ENCODE measurements at places on chromosomes 6 and 20.

DNA sequence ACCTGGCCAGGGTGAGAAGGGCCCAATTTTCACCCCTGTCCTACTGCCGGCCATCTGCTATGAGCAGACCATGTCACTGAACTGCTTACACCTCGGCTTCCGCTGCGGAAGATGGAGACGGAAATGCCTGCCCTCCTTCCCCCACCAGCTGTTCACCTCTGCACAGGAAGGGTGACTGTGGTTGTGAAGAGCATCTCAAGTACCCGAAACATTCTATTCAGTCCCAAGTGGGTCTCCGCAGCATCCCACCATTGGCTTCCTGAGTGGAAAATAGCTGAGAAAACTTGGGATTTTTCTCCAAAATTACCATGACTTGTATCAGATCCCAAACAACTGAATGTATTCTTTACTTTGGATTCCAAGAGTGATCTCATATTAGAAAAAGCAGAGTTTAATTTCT lies 16.1 kb downstream of the DOK5 start:
- DNase-seq, result no peak

- no peak for DNase-seq
Measured at GRCh38 chr6:106360989-106361430, 493 bp downstream of the CRYBG1 start.

GRCh38 chr6:148650941-148651505 lies 95.8 kb upstream of the UST start:
- DNase-seq, result no peak

DNA sequence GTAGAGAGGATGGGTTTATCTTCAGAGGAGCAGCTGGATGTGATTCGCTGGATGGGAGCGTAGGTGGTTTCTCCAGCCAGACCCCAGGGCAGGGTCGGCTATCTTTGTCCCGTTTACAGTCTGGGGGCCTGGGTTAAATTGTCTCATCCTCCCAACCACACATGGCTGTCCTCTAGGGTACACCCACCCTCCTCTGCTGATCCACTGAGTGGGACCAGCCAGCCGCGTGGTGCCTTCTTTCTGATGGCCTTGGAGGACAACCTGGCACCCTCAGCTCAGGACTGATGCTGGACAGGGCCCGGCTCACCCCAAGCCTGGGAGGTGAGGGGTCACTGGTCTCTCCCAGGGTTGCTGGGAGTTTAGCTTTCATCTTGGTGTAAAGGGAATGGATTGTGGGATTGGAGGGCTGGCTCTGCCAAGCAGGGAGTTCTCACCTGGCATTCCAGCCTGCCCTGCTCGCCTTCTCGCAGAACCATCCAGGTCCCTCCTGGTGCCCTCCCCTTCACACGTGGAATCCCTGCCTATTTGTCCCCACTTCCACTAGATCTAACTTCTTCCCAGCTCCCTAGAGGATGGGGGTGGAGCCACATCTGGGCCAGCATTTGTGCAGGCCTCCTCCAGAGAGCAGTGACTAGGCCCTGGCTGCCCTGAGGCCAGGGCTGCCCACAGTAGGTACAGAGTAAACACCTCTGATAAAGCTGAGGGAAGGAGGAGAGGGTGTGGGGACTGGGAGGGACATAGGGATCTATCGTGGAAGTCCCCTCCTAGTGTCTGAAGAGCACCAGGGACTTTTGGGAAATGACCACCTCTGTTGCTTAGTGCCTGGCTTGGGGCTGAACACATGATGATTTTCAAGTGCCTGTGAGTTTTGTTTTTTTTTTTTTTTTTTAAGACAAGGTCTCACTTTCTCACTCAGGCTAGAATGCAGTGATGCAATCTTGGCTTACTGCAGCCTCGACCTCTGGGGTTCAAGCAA lies 1.6 kb downstream of the ITPR3 start:
- no peak for DNase-seq

DNA sequence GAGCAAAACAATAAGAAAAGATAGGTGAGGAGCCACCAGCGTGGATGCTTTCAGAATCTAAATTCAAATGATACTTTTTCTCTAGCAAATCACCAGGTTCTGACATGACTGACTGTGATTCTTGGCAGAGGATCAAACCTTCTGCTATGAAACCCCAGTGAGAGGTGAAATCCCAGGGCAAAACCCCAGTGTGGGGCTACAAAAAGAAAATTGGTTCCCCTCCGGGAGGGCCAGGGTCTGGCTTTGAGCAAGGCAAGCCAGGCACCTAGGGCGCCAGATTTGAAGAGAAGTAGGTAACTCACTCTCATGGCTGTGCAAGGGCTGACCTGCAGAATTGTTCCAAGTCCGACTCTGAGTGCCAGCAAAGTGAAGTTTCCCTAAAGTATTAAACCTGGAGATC lies 20.2 kb upstream of the RALGAPA2 start:
- no peak for DNase-seq

GRCh38 chr20:31607640-31608250 lies 2.7 kb downstream of the ID1 start:
- no peak for DNase-seq
